Stimulated activated CD4-positive, alpha-beta T cell treated with anti-CD3 and anti-CD28 coated beads, Interleukin-1b, Interleukin-23, amount 100 ng/mL, for 48 hours (primary cell): ENCODE measurements at places on chromosomes 3 and 15.

- no peak for DNase-seq
Observed at GRCh38 chr15:40449275-40449674, 8.5 kb downstream of the BAHD1 start.

GRCh38 chr15:101615986-101616848, 36.0 kb downstream of the TM2D3 start:
- DNase-seq: no peak

DNA sequence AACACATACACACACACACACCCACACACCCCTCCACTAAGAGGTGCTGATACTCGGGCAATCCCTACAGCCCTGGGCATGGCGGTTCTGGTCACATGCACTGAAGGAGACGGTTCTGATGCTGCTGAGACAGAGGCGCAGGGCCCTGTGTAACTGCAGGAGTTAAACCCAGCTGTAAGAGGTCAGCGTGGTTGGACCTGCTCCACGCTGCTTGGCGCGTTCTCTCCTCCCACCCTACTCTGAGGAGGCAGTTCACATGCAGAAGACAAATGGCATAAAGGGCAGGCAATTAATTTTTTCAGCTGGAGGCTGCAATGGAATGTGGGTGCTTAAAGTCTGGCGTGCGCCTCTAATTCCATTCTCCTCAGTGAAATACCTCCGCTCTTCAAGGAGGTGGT, 35.2 kb downstream of the GRK7 start:
- DNase-seq: no peak

GRCh38 chr3:126485176-126485897, 9.6 kb upstream of the ZXDC start:
- no peak for DNase-seq

GRCh38 chr3:9915254-9916141, 1.4 kb upstream of the IL17RC start:
- peak; percentile 42 for DNase-seq

DNA sequence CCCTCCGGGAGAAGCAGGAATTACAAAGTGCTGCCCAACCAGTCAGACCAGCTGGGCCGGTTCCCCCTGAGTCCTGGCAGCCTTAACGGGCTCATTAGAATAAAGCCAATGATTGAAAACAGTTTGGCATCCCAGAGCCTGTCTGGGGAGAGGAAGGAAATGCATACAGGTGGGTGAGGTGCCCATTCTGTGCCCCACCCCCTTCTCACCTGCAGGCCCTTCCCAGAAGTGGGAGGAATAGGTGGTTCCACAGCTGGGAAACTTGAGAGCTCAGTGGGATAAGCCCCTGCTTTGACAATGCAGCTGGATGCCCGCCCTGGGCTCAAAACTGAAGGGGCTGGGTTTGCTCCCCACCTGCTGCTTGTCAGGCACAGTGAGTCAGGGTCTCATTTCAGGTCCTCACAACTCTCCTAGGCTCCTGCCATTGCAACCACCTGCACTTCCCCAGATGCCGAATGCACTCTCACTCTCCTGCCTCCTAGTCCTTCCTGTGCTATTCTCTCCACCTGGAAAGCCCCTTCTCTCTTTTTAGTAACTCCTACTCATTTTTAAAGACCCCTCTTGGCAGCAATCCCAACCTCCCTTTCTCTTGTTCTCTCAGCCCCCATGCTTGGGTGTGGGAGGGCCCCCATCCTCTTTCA, 5.5 kb upstream of the BUB1B start:
- DNase-seq: no peak

DNA sequence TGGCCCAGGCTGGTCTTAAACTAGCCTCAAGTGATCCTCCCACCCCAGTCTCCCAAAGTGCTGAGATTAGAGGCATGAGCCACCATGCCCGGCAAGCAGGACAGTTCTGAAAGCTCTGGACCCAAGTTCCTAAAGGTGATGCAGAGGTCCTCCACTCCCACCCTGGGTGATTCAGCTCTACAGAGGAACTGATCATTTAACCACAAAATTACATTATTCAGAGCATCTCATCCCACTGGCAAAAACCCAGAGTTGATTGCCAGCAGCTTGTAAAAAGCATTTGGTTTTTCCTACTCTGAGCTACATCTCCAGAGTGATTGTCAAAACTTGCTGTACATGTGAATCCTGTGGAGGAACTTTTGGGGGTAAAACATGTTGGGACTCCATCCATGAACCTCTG, 60.2 kb downstream of the SLTM start:
- no peak for DNase-seq

DNA sequence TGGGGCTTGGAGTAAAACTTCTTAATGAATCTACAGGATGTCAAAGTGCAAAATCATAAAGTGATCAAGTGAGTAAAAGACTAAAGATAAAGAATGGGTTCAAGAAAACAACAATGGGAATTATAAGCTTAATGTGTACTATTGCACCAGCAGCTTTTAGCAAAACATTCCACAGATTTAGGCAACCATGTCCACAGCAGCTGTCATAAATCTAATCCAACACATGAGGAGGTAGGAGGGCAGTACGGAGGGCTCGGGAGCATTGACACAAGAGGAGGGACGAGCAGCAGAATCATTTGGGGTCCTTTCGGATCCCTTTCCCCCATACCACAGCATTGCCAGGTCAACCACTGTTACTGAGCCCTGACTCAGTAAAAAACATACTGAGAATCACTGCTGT, 464.3 kb upstream of the WNT5A start:
- DNase-seq: no peak

DNA sequence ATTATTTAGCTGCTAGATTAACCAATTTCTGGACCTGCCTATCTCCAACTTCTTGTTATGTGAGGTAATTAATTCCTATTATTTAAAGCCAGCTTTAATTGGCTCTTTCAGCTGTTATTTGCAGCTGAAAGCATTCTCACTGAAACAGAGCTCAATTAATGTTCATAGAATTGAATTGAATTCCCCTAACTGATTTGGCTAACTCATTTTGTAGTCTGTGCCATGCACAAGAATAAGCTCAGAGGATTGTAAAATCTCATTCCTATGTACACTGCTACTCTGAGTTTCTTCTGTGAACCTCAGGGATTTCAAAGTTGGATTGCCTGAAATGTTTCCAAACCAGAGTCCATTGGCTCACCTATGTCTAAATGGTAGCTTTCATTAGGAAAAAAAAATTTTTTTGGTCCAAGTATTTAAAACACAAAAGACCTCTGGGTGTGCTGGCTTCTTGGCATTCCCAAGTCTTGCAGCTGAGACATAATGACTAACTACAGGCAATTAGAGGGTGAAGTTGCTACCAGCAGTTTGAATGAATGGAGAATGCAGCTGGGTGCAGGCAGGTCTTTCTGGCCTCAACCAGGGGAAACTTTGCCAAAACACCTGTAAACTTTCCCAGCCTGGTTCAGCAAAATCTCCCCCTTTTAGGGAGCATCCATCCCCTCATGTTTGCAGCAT, 134.3 kb downstream of the EDEM1 start:
- no peak for DNase-seq

DNA sequence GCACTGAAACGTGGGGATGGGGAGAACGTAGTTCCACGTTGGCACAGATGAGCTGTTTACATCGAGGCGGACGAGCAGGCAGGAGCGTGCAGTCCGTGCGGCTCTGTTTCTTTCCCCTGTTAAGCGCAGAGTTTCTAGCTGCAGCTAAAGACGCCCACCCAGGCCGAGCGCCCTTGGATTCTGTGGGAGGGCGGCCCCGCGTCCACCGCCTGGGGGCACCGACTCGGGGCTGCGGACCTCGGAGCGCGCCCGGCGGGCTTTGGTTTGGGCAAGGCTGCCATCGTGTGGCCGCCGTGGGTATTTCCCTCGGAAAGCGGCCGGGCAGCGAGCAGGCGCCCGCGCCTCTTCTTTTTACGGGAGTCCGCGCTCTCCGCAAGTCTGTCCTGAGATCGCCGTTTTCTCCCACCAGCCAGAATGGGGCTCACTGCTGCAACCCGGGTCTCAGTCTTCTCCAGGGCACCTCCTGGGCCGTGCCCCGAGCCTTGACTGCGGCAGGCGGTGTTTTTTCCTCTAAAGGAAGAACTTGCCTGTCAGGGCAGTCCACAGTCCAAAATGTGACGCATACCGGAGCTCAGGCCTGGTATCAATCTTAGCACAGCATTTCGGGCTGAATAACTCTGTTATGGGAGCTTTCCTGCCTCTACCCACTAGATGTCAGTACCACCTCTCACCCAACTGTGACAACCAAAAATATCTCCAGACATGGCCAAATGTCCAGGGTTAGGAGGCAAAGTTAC, 219.9 kb upstream of the IGF1R start:
- DNase-seq: peak; percentile 40

- no peak for DNase-seq
Observed at GRCh38 chr15:54029081-54029480, 50.8 kb downstream of the UNC13C start.

DNA sequence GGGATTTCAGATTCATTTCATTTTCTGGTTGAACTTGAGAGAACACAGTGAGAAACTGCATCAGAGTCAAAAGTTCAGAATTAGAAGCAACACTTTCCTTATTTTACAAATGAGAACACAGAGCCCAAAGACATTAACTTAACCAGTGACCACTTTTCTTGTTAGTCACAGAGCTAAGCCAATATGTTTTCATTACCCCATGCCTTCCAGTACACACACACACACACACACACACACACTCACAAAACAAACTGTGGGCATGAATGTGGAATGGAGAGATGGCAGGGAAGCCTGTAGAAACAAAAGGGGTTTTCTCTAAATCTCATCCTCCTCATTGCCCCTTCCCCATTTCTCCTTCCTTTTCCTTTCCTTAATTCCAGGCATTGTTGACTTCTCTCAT, 267.4 kb upstream of the GADL1 start:
- DNase-seq: no peak

GRCh38 chr3:134956844-134957243, 161.8 kb downstream of the EPHB1 start:
- no peak for DNase-seq
